ENCODE measurements at places on chromosomes 13 and 19.

GRCh38 chr13:20824762-20825476 lies 51.2 kb upstream of the EEF1AKMT1 start:
- DNase-seq, result no peak

- no peak for DNase-seq
These were observed 49.0 kb upstream of the POMP start for GRCh38 chr13:28609926-28610325.

- DNase-seq, result no peak
These were observed 207.0 kb downstream of the SHISA2 start for GRCh38 chr13:25844559-25845434.

DNA sequence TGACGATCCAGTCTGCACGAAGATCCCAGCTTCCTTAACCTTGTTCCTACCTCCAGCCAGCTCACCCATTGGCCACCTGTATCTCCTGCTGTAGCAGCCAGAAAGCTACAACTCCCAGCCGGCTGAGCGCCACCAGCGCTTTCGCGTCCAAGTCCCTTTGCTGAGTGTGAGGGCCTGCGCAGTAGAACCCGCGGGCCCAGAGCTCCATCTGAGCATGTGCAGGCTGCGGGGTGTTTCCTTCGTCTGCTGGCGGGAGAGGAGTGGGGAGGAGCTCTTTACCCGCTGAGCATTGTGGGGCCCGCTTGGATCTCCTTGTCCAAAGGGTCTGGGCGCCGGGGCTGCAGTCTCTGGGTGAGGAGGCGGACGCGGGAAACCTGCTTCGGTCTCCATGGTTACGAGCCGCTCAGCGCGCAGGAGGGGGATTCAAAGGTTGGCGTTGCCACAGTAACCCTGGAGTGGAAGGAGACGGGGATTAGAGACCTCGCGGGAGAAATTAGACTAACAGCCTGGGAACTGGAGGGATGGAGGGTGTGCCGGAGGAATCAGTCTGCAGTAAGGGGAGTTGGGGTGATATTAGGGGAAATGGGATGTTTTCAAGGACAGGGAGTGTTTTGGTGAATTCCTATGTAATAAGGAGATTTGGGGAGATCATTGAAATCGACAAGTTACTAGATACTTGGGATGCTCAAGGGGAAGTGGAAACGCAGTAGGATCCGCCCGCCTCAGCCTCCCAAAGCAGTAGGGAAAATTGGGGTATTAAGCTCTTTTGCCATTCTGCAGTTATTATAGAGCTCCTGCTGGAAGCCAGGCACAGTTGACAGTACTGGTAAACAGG lies 33.5 kb downstream of the ZSWIM9 start:
- peak; percentile 96 for DNase-seq

- peak; percentile 13 for DNase-seq
These were observed 48.9 kb upstream of the PABPC3 start for GRCh38 chr13:25046985-25047511.

- no peak for DNase-seq
These were observed 87.1 kb downstream of the GJA3 start for GRCh38 chr13:20073775-20074174.

DNA sequence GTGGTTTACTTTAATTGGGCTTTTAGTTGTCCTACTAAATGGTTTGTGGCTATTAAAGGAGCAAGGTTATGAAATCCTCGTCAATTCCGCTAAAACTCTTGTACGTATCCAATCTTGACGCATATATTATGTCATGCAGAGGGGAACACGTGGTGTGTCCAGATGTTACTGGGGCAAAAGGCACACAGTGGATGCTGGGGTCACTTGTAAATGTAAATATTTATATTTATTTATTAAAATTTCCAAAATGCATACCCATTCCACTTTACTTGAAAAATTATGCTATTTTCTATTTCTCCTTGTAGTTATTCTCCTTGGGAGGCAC lies 36.7 kb upstream of the SLC46A3 start:
- no peak for DNase-seq

DNA sequence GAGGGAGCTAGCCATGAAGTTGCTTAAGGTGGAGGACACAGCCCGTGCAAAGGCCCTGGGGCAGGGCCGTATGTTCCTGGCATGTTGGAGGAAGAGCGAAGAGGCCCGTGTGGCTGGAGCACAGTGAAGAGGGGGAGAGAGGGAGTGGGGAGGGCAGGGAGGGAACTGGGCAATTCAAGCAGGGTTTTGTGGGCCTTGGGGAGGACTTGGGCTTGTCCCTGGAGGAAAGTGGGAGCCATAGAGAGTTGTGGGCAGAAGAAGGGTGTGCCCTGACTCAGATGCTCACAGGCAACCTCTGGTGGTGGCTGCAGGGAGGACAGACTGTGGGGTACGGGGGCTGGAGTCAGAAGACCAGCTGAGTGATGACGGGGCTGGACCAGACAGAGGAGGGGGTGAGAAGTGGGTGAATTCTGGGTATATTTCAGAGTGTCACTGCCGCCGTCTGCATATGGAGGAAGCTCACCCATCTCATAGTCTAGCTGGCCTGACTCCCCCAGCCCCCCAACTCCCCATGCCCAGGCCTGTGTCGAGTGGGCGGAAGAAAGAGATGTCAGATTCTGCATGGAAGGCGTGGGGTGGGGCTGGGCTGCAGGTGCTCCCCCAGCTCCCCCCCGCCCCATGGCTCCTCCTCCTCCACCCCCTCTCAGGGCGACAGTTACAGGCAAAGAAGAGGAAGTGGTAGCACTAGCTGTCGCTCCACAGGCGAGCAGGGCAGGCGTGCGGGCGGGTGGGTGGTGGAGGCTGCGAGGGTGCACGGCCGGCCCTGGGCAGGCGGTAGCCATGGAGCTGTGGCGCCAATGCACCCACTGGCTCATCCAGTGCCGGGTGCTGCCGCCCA lies at the start of gene VAV1:
VAV1 (plus strand) TSS at position 681 of the 838 bp plus-strand sequence; CDS start at position 781, 100 bp downstream.
- peak; percentile 23 for DNase-seq

DNA sequence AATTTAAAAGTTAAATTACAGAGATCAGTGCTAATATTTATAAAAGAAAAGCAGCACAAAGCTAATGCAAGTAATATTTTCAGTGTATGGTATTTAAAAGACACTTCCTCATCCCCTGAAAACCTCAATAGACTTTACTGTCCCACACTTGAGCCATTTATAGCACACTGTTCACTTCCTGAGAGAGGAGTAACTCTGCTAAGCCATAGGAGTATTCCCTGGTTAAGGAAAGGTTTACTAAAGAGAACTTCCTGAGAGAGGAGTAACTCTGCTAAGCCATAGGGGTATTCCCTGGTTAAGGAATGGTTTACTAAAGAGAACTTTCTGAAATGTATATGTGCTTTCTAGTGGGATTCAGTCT lies 159.4 kb downstream of the NHLRC3 start:
- no peak for DNase-seq

DNA sequence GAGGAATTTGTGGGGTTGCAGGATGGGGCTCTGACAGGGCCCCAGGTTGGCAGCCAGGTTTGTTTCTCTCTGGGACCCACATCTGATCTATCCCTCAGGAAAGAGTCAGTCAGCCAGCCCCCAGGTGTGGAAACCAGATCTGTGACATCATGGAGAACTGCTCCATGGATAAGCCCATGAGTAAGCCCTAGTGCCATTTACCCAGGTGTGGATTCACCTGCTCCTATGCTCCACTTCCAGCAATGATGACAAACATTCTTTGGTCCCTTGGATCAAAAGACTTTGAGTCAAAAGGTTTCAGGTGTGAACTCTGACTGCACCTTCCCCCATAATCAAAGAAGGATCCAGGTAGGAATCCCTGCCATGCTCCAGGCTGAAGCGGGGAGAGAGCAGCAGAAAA lies 26.9 kb upstream of the IGFL4 start:
- no peak for DNase-seq

DNA sequence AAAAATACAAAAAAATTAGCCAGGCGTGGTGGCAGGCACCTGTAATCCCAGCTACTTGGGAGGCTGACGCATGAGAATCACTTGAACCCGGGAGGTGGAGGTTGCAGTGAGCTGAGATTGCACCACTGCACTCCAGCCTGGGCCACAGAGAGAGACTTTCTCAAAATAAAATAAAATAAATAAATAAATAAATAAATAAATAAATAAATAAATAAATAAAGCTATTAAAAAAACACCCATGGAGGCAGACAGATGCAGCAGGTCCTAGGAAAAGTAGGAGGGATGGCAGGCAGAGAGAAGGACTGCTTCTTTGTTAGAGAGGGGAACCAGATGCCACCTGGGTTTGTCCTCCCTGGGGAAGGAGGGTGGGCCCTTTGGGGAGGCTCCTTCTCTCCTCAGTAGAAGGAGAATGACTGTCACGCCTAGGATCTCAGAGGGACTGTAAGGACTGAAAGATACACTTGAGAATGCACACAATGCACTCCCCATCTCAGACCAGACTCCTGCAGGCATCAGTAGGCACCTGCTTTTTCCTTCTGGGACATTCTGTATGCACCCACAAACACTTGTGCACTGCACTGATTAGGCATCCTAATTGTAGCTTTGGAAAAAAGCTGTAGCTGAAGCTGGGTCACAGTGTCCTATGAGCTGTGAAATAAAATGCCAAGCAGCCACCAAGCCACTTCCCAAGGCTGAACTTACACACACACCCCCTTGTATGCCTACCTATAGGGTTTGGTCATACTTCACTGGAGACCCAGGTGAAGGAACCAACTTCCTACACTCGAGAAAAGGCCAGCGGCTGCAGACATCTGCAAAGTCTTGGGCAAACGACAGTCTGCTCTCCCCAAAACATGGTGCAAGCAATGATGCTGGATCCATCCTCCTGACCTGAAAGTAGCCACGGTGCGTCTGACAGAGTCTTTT lies 18.9 kb upstream of the SLC35E1 start:
- DNase-seq, result no peak

GRCh38 chr19:43597876-43598275 lies 1.5 kb downstream of the ZNF576 start:
- DNase-seq, result no peak

GRCh38 chr19:7658219-7658686 lies 10.6 kb upstream of the RETN start:
- peak; percentile 7 for DNase-seq

- DNase-seq, result no peak
These were observed 116.5 kb downstream of the GPC6 start for GRCh38 chr13:93343097-93343496.

DNA sequence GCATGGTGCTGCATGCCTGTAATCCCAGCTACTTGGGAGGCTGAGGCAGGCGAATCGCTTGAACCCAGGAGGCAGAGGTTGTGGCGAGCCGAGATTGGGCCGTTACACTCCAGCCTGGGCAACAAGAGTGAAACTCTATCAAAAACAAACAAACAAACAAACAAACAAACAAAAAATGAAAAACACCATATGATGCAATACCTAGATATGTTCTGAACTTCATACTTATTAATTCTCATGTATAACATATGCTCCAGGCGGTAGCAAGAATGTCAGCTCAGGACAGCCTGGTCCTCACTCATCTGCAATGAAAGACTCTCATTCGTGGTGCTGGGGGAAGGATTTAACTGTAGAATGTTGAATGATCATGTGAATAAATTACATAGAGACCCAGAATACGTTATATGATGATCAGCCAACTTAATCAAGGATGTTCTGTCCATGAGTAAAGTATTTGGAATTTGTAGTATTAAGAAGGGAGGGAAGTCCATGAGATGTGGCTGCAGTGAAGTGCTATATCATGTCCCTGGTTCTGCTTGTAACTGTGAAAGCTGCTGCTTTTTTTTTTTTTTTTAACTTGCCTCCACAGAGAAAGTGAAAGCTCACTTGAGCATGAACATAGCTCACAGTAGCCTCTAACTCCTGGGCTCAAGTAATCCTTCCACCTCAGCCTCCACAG lies 206.8 kb downstream of the UQCRFS1 start:
- no peak for DNase-seq

- DNase-seq, result no peak
These were observed 97.3 kb downstream of the STARD13 start for GRCh38 chr13:33188093-33188882.

GRCh38 chr13:27641711-27642502 lies 20.2 kb downstream of the POLR1D start:
- no peak for DNase-seq

DNA sequence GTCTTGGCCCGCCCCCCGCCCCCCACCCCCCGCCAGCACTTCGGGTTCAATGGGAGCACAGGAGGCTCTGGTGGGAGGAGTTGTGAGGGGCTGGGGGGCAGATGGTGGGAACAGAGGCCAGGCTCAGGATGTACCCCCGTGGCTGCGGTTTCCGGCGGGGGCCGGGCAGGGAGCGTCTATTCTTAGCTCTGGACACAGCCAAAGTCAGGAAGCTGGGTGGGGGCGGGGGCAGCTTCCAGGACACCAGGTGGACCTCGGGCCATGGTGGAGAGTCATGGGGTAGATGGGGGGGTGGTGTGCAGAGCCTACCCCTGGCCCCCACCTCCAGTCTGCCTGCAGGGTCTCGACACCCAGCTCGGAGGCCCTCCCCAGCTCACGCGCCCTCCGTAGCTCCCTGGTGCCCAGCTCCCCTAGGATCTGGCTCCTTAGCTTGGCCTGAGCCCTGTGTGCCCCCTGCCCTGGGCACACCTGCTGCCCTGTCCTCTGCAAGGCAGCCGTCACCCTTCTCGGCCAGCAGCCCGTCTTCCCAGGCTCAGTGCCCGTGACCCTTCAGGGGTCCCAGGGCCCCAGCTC lies 2.2 kb upstream of the TBXA2R start:
- no peak for DNase-seq

- no peak for DNase-seq
These were observed 17.1 kb upstream of the WASF3 start for GRCh38 chr13:26540334-26540733.

GRCh38 chr19:51796195-51796679 lies 1.3 kb downstream of the FPR3 start:
- no peak for DNase-seq

GRCh38 chr19:17794731-17795494 lies at the start of gene B3GNT3:
B3GNT3 (plus strand) TSS chr19:17795138; CDS start chr19:17807808, 12,670 bp downstream.
- no peak for DNase-seq

DNA sequence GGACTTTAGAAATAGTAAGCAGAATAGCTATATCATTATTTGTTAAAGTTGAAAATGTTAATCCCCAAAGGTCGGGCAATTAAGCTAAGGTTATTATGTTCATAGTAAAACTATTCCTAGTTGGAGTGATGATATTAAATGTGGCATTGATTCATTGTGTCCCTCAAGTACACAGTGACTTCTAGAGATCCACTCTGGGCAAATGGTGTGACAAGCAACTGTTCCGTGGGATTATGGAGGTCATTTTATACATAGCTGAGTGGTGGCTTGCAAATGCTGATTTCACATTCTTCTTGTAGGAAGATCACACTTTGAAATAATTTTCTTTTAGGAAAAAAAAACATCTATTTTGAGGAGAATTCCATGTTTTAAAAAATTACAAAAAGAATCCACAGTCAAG lies 317.8 kb downstream of the ATP8A2 start:
- DNase-seq, result no peak

DNA sequence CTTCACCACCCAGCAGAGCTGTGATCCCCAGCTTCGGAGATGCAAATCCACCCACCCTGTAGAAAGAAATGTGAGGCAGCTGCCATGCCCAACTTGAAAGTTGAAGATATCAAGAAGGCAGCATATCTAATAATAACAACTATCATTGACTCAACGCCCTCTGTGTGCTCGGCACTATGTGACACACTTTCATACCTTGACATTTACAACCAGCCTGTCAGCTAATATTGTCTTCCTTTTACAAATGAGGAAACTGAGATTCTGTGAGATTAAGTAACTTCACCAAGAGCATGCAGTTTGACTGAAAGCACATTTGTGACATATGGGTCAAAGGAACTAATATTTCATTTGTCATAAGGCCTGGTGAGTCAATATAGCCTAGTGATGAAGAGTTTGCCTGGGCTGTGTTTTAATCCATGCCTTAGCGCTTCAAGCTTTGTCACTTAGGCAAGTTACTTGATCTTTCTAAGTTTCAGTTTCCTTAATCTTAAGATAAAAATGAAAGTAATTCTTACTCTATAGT lies 137.0 kb downstream of the FLT1 start:
- DNase-seq, result no peak

Data from anterior cingulate cortex (tissue), 58 donors.